Lung microvascular endothelial cell (primary cell): ENCODE measurements at places on chromosomes 4 and X. TPM values are rescaled to one million over a fixed set of nuclear protein-coding genes. Genes with fewer than 3 reads are reported as not detected.

DNA sequence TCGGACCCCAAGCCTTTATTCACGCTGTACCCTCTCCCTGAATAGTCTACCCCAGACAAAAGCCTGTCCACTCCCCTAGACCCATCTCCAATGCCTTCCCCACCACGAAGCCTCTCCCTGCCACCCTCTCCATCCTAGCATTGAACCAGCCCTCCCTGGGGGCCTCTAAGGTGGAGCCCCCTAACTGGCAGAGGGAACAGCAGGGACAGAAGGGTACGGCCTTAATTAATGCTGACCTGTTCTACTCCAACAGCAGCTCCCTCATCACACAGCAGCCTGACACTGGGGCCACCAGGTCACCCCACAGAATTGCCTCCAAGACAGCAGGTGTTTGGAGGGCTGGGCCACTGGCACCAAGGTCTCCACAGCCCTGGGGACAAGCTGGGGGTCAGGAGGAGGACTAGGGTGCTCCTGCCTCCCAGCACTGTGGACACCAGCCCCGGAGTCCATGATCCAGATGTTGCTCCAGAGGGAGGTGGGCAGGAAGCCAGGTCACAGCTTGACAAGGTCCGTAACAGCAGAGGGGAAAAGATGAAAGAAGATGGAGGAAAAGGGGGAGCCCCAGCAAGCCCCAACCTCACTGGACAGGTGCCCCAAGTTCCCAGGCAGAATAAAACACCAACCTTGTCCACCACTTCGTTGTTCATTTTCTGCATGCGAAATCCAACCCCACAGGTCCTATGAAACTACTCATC, 3.7 kb downstream of the CRMP1 start:
- no peak for DNase-seq

DNA sequence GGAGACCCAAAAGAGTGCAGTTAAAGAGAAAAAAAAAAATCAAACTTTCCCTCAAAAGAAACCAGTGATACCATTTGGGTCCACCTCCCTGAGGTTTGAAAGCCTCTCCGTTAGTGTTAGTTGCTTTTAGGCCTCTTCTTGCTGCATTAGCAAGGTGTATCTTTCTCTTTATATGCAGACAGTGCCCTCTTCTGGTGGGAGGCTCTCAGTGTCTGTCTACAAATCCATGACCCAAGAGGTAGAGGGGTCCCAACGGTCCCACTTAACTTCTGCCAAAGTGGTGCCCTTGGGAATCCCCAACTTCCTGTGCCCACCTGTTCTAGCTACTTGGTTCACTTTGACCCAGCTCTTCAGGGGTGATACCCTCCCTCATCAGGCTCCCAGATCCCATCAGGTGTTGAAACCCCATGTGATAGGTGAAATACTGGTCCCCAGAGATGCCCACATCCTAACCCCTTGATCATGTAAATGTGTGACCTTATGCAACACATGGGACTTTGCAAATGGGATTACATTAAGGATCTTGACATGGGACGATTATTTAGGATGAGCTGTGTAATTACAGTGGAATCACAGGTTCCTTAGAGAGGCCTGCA, 63.7 kb upstream of the CD99 start:
- DNase-seq, result peak; percentile 36

- DNase-seq, result peak; percentile 98
Measured at GRCh38 chr4:101191302-101192098, 155.8 kb downstream of the PPP3CA start.

DNA sequence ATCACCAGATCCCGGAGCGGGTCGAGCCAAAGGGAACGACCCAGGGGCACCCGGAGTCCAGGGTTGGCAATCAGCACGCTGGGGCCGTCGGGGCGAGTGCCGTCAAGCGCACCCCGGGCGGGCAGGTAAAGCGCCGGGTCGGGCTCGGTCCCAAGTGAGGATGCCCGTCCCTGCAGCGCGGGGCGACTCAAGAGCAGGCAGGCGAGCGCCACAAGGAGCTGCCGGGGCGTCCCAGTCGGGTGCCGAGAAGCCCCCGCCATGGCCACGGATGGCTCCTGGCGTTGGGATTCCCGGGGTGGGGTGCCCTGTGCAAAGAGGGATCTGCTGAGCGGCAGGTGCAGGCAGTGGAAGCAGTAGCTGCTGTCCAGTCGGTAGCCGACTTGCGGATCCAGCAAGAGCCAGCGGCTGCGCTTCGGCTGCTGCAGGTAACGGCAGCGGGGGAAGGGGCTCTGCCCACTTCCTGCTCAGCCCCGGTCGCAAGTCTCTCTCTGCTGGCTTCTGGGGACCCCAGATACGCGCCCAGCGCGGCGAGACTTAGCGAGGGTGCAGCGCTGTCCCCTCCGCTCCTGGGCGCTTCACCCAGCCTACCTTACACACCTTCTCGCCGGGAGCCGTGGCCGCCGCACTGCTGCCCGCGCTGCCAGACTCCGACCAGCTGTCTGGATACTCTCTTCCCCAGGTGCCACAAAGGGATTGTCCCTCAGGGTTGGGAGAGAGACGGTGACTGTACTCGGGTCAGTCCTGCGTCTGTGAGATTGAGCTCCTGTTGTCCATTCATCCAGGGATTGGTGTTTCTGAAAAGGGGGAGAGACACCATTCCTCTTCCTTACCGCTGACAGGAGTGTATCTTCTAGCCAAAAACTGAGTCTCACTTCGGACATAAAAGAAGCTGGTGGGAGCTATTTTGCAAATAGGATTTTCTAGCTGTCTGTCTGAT, at the start of gene FREM3:
Gene FREM3 (minus strand): TSS at position 260 of the 937 bp plus-strand sequence. CDS start 0 bp downstream, at position 260.
- peak; percentile 14 for DNase-seq

GRCh38 chrX:5155301-5155700, 1073.4 kb downstream of the NLGN4X start:
- DNase-seq, result no peak

- DNase-seq, result no peak
Measured at GRCh38 chr4:122232633-122233032, 80.5 kb downstream of the BLTP1 start.

DNA sequence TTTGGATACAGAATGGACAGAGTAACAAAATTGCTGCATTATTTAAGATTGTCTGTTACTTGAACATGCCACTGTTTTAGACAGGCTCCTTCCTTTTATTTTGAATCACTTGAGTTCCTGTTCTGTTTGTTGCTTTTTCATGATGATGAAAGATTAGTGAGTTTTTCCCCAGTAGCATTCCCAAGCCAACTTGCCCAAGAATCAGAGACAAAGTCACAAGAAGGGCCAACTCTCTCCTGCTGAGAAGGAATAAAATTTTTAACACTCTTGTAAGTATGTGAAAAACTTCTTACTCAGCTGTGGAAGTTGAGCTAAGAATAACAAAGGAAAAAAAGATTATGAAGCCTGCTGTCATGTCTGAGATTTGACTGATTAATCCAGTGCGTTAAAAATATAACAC, 104.2 kb downstream of the KLHL8 start:
- no peak for DNase-seq

DNA sequence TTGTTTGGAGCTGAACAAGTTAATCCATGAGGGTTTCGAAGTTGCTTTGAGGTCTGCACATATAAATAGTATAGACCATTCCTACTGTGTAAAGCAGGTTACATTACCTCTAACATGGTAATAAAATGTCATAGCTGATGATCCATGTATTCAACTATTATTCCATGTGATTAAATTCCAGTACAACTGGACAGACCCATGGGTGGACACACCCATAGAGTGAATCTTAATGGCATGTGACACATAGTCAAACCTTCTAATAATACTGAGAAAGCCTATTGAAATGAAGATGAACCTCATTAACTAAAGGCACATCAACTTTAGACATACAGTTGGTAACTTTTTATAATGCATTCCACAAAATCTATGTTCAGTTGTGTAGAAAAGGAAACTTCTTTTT, 28.5 kb downstream of the FHIP1A start:
- no peak for DNase-seq

- no peak for DNase-seq
Measured at GRCh38 chrX:33160273-33160672, 51.1 kb downstream of the DMD start.

DNA sequence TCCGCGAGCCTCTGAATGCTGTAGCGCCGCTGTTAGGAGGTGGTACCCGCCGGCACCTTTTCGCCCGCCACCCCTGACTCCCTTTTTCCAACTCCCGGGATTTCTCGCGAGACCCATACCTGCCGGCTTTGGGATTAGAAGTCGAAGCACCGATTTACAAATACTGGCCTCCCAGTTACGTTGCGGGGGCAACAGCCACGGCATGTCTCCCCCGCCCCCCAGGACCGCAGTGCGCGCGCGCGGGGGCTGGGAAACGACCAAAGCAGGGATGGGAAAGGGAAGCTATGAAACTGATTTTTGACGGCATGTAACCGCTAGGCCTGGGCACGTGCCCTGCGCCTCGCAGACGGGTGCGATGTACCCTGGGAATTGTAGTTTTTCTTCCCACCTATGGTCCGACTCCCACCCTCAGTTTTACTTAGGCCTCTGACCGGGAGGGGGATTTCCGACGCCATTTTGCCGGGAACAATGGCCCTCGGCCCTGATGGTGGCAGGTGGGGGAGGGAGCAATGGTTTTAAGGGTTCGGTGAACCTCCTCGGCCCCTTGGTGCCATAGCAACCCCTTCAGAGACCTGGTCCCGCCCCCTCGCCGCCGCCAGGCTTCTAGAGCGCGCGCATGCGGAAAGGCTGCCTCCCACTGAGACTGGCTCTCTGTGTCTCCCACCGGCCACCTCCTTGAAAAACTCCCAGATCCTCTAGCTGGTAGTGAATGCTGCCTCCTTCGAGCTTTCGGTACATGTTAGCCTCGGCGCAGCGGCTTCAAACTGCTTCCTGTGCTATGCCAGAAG, 772 bp upstream of the WNK3 start:
- DNase-seq, result peak; percentile 51

DNA sequence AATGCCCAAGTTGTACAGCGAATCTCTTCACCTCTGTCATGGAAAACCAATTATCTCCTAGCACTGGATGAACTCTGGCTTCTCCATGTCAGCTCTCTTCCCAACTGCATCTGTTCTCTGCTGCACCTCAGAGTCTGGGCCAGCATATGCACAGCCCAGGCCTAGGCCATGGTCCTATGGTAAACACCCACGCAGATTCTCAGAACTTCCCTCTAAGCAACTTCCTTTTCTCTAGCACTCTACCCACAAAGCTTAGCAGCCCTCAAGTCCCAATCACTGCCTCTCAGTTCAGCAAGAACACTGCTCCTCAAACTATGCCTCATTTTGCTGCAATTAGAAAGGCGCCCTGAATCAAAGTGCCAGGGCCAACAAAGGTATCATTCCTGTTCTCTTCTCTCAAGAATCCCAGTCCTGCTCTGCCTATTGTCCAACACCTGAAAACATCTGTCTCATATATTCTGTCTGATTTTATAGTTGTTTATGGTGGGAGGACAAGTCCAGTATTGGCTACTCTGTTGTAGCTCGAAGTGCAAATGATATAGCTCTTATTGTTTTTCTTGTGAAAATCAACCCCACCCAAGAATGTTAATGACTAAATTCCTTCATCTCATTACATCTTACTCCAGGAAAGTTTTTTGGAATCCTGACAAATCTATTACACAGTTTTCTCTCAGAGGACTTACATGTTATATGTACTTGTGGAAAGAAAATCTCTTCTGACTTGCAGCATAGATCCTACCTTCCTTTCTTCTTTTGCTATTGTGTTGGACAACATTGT, 85.4 kb downstream of the DCHS2 start:
- no peak for DNase-seq

- DNase-seq, result no peak
Measured at GRCh38 chr4:30948653-30949052, 228.5 kb downstream of the PCDH7 start.

DNA sequence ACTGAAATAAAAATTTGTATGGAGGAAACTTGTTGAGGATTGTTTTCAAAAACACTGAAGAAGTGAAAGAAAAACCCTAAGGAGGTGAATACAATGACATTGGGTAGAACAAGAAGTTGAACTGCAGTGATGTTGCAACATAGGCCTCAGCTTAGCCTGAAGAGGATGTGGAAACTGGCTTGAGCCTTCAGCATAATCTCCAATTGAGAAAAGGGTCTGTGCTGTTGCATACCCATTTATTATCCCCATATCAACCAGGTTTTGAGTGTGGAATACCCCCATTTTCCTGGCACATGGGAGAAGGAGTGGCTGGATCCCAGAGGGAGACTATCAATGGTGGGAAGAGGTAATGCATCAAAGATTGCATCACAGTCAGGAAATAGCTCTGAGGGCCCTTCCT, 695.0 kb upstream of the HS3ST1 start:
- DNase-seq, result no peak

DNA sequence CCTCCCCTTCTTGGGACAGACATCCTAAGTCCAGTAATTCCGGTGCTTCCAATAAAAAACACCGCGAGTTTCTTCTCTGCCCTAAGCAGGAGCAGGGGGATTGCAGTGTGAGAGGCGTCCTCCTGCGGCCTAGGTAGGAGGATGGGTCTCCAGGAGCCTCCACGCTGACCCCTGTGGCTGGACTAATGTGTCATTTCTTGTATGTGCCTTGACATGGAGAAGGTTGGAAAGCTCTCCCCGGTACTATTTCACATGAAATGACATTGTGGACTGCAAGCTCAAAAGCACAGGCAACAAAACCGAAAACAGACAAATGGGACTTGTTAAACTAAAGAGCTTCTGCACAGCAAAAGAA, 66.6 kb upstream of the ENPP6 start:
- DNase-seq, result peak; percentile 28

- DNase-seq, result no peak
Measured at GRCh38 chrX:106742193-106742592, 15.7 kb downstream of the RNF128 start.

- peak; percentile 12 for DNase-seq
Measured at GRCh38 chr4:53376900-53377299, 541 bp upstream of the FIP1L1 start.

Gene ZMYM3
- 7.9 and 8.5 TPM in 2 replicates for total RNA-seq

Gene ADH7
- total RNA-seq, result not detected in 2 replicates

Gene HGFAC
- 0.20 TPM in 1 of 2 replicates, not detected in the other for total RNA-seq

Gene STBD1
- total RNA-seq, result 0.40 and 1.5 TPM in 2 replicates

Gene DMD
- 2.0 and 3.8 TPM in 2 replicates for total RNA-seq

Gene SSX4B
- total RNA-seq, result not detected in 2 replicates

Gene NXF2B
- not detected in 2 replicates for total RNA-seq

Gene BANK1
- under 0.01 TPM in 1 of 2 replicates, not detected in the other for total RNA-seq

Gene GYPA
- total RNA-seq, result not detected in 2 replicates
